Psoas muscle (tissue), 8 donors: ENCODE measurements at places on chromosomes 3 and 15.

DNA sequence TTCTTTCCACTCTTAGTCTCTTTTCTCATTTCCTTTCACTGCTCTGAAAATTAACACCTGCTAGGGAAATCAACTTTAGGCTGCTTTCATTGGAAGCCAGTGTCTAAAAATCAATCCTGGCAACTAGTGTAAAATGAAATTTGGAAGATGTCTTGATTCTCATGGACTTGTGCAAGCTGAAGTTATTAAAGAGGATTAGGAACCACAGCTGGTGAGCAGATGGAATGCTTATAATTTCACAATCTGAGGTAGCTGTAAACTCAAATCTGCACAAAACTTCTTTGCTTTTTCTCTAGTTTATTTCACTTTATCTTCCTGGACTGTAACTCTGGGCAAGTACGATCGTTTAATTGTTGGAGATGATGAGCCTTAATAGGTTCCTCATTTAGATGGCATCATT is 175.6 kb downstream of the GHSR start:
- H3K36me3 ChIP-seq = no peaks in the 10 kb centered on the region
- H3K4me1 ChIP-seq = peaks cover 42% of the 10 kb centered on the region
- no peaks in the 10 kb centered on the region for H3K27me3 ChIP-seq
- no peak overlapping the region for H3K27ac ChIP-seq
- no peak overlapping the region for H3K4me3 ChIP-seq

DNA sequence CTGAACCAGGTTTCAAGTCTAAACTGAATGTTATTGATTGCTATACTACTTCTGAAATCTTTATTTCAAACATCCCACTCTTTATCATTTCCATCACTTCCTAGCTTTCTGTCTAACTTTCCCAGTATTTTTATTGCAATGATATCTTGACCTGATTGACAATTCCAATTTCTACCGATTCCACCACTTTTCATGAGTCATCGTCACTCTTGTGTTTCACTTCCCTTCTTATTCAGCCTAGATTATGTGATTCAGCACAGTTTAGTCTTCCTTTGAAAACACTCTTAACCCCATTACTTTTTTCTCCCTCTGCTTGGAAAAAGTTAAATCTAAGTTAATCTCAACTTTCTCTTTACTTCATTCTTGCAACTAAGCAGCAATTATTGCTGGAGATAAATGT is 62.6 kb downstream of the SLC7A14 start:
- H3K4me1 ChIP-seq = no peaks in the 10 kb centered on the region
- H3K27ac ChIP-seq = no peak overlapping the region
- no peaks in the 10 kb centered on the region for H3K27me3 ChIP-seq
- no peak overlapping the region for H3K4me3 ChIP-seq

DNA sequence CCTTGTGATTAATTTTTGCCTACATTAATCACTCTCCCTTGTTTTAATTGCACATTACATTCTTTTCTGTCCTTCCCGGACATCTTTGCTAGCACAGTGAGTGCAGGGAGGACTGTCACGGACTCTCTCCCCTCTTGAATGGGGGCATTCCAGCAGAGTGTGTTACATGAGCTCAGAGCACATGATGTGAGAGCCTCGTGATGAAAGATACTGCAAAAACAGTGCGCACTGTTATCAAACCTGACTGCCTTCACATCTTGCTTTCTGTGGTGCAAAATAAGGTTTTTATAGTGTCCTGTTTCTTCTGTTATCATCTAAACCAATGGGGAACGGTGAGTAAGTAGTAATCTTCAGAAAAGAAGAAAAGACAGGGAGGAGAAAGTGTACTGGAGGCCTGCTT is 167.5 kb downstream of the PGPEP1L start:
- H3K4me3 ChIP-seq = no peak overlapping the region
- no peak for DNase-seq
- peaks cover 17% of the 10 kb centered on the region for H3K4me1 ChIP-seq
- no peaks in the 10 kb centered on the region for H3K36me3 ChIP-seq
- H3K27me3 ChIP-seq = no peaks in the 10 kb centered on the region

GRCh38 chr3:170864525-170865208 is 5.3 kb downstream of the RPL22L1 start:
- peaks cover 20% of the 10 kb centered on the region for H3K4me1 ChIP-seq
- no peak overlapping the region for H3K27ac ChIP-seq
- H3K27me3 ChIP-seq = no peaks in the 10 kb centered on the region
- no peak overlapping the region for H3K4me3 ChIP-seq

- peaks cover 11% of the 10 kb centered on the region for H3K4me1 ChIP-seq
- DNase-seq = no peak
- H3K27me3 ChIP-seq = no peaks in the 10 kb centered on the region
Measured at GRCh38 chr15:86556396-86557017, 476.8 kb downstream of the AGBL1 start.

- H3K36me3 ChIP-seq = no peaks in the 10 kb centered on the region
- H3K4me3 ChIP-seq = no peak overlapping the region
- no peaks in the 10 kb centered on the region for H3K27me3 ChIP-seq
- peaks cover 7% of the 10 kb centered on the region for H3K4me1 ChIP-seq
- no peak overlapping the region for H3K27ac ChIP-seq
Measured at GRCh38 chr3:53168175-53168923, 7.3 kb downstream of the PRKCD start.

DNA sequence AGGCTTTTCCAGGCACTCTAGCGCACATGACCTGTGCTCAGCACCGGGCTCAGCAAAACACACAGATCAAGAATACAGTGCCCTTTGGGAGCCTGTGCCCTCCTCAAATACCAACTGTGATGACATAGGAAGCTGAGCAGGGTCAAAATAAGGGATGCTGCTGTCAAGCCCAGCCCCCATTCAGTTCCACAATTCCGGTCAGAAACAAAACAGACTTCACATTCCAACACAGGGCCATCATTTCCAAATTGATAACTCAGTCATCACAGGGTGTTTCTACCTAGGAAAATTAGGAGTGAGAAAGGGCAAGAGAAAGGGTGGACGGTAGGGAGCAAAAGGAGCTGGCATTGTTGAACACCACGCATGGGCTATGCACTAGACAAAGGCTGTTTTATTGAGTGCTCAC is 158.4 kb upstream of the CCDC54 start:
- DNase-seq = no peak
- no peak overlapping the region for H3K27ac ChIP-seq
- H3K36me3 ChIP-seq = no peaks in the 10 kb centered on the region
- no peaks in the 10 kb centered on the region for H3K27me3 ChIP-seq
- no peak overlapping the region for H3K4me3 ChIP-seq
